ENCODE measurements at places on chromosomes 2 and 18.
A peak's percentile ranks its signal among the peaks of the same experiment; 100 is the strongest.

- DNase-seq: peak; percentile 31
These were observed 147.0 kb downstream of the PPP1R1C start for GRCh38 chr2:182132605-182133004.

- DNase-seq: no peak
These were observed 100.2 kb upstream of the CDC42EP3 start for GRCh38 chr2:37771600-37772088.

GRCh38 chr18:22813648-22814328 lies 119.3 kb upstream of the RBBP8 start:
- peak; percentile 43 for DNase-seq

GRCh38 chr2:217481577-217481976 lies 521.2 kb downstream of the TNS1 start:
- DNase-seq: no peak

GRCh38 chr2:240970816-240971215 lies 27.6 kb upstream of the SNED1 start:
- no peak for DNase-seq

GRCh38 chr2:232838406-232838874 lies 31.6 kb upstream of the SNORC start:
- DNase-seq: peak; percentile 78

DNA sequence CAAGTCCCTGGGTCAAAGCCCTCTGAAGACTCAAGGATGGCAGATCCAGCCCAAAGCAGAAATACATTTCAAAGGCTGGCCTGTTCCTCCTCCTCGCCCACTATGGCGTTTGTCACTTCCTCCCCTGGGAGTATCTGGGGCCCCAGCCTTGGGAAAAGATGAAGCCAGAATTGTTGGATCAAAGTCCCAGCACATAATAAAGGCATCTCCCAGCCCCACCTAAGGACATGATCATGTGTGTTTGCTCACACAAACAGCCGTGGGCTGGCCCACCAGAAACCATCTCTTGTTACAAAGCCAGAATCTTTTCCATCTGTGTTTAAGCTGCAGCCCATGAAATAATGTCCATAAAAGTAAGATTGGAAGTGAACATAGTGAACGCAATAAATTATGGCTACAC lies 50.1 kb upstream of the HAAO start:
- DNase-seq: no peak

- no peak for DNase-seq
These were observed 218.2 kb downstream of the CDCA7 start for GRCh38 chr2:173572848-173573247.

DNA sequence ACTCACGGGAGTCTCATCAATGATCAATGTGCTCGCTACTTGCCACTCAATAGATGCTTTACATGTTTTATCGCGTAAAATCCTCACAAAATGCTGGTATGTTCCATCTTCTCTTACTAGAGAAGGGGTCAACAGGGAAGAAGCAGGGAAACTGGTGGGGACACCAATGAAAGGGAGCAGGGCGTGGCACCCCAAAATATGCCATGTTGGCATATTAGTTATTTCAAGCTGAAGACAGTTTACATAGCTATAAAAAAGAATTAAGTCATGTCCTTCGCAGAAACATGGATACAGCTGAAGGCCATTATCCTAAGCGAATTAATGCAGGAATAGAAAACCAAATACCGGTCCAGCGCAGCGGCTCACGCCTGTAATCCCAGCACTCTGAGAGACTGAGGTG lies 8.1 kb upstream of the ZNF236 start:
- no peak for DNase-seq

DNA sequence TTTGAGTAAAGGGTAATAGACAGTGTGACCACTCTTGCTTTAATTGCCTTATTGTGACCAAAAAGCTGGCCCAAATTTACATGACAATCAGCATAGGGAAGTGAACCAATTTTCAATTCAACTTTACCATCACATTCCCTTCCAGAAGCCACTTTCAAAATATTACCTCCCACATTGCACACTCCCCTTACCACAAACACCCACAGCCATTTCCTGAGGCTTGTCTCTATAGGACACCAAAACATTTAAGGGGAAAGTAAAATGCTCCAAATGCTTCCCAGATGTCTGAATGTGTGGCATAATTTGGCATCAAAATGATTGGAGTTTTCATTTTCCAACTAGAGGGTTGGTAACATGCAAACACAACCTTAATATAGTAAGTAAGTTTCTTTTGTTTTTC lies 616.1 kb downstream of the SLC4A3 start:
- DNase-seq: no peak

- DNase-seq: no peak
These were observed 99.6 kb downstream of the SGPP2 start for GRCh38 chr2:222523783-222524544.

- DNase-seq: peak; percentile 36
These were observed 999.7 kb upstream of the LRRTM1 start for GRCh38 chr2:81304154-81304830.

- no peak for DNase-seq
These were observed 140.7 kb downstream of the LDLRAD4 start for GRCh38 chr18:13359210-13359609.

GRCh38 chr18:39348757-39349156 lies 1783.2 kb upstream of the CELF4 start:
- DNase-seq: no peak

GRCh38 chr2:47490406-47490805 lies 87.5 kb downstream of the MSH2 start:
- DNase-seq: no peak

DNA sequence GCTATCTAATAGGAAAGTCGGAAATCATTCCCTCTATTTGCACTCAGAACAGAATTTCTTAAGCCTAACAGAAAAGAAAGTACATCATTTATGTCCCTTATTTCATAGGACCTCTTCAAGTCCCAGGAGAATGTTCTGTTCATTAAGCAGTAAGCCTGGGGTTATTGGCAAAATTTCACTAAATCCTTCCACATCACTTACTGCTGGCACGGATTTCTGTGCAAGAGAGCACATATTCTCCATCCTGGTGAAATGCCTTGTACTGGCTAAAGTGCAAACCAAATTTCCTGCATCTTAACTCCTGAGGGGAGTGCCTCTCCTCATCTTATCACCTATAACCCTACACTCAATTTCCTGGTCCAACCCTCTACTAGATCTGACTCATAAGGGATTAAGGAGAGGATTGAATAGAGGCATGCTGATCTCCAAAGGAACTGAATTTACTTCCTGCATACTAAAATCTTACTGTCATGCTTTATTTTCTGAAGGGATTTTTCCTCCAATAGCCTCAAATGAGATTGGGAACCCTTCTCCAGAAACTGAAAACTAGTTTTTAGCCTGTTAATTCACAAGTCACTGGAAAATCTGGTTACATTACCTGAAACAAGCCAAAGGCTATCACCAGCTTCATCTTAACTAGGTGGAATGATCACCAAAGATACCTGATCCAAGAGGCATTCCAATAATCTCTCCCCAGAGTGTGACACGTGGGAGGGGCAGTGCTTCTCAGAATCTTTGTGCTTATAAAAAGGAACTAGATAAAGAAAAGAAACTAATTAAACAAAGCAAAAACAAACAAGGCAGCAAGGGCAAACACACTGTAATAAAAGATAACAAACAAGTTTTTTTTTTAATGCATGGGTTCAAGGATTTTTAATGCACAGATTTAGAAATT lies 311.1 kb downstream of the NR4A2 start:
- no peak for DNase-seq

GRCh38 chr2:151728804-151729414 lies 5.4 kb downstream of the NEB start:
- no peak for DNase-seq

DNA sequence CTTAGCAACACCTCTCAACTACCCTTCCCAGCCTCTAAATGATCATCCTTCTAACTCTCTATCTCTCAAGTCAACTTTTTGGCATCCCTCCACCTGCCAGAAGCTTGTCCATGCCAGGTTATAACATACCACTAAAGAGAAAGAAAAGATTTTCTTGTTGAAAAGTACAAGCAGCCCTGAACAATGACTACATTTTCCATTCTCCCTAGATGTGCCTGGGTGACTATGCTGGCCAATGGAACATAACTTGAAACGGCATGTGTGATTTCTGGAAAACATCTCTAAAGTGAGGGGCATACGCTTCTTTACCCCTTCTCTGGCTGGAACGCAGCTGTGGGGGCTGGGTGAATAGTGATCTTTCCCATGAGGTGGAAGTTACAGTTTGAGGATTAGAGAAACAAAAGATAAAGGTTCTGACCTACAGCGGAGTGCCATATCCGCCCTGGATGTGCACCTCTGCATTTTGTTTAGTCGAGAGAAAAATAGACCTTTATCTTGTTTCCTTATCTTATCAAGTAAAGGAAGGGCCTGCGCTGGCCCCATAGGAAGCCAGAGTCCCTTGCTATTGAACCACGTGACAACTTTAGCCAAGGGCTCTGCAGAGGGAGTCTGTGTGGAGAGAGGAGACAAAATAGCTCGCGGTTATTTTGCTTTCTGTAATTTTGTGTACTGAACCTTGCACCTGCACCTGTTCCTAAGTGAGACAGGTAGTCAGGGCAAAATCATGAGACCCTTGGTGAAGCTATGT lies 436.8 kb downstream of the TGIF1 start:
- DNase-seq: no peak

DNA sequence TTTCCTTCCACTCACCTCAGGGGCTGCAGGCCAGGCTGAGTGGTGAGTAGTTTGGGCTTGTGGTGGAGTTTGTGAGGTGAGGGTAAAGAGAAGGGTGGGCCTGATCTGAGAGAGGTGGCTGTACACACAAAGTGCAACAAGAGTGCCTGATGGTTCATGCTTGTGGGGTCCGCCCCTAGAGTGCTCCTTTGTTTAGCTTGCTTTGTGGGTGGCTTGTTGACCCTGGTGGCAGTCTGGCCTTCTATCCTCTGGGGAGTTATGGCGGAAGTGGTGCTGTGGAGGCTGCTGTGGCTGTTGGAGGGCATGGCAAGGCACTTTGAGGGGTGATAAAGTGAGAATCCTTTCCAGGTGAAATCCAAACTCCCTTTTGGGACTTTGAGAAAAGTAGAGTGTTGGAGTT lies 10.6 kb downstream of the UBE2F start:
- no peak for DNase-seq

DNA sequence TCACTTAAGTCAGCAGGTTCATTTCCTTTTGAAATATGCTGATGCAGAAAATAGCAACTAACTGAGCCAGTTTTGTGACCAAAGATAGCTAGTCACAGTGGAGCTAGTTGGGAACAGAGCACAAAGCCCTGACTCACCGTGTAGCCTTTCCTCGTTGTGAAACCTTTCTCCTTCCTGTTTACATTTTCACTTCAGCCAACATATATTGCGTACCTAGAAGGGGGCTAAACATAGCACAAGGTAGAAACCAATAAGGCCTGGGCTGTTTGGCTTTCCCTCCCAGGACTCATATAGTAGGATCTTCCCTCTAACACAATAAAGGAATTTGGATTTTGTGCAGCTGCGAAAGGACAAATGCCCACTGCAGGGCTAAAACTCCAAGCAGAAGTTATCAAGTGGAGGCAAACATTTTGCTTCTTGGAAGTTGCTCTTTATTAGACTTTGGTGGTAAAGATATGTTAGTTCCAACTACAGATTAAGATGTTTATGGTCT lies 24.5 kb upstream of the LPIN2 start:
- DNase-seq: no peak

GRCh38 chr2:197514754-197515153 lies 1.1 kb upstream of the MOB4 start:
- DNase-seq: peak; percentile 29

- no peak for DNase-seq
These were observed 36.6 kb downstream of the GLI2 start for GRCh38 chr2:120772261-120772660.

DNA sequence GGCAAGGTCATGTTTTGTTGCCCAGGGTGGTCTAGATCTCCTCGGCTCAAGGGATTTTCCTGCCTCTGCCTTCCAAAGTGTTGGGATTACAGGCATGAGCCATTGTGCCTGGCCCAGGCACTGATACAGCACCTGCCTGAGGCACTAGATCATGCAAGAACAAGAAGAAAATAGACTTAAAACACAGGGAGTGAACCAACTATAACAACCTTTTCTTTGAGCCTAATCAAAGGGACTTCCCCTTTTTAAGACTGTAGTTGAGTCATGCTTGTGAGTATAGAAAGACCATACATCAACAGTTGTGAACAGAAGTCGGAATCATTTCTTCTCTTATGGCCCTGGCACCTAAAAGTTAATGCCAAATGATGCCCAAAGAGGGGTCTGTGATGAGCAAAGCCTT lies 47.9 kb upstream of the MAPRE2 start:
- DNase-seq: no peak

- DNase-seq: no peak
These were observed 145.1 kb upstream of the CCDC195 start for GRCh38 chr2:224861266-224861665.

GRCh38 chr2:231696004-231696367 lies 12.3 kb upstream of the PTMA start:
- no peak for DNase-seq

GRCh38 chr18:74972354-74972753 lies 236.6 kb downstream of the PTGR3 start:
- DNase-seq: no peak

DNA sequence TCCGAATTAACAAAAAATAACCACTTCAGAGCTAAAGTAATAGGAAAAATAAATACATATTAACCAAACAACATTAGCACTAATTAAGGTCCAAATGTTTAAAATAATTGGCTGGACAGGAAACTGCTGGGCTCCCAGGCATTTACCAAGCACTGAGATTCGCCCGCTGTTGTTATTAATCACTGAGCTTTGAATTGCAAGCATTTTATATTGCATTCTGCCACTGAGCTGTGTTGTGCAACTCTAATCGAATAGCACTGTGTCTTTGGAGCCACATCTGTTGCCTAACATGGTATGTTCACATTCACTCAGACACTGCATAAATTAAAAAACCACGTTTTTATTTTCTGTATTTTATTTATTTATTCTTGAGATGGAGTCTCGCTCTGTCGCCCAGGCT lies 88.9 kb downstream of the SOWAHC start:
- DNase-seq: no peak

- no peak for DNase-seq
These were observed 27.0 kb downstream of the ENOSF1 start for GRCh38 chr18:685438-685837.

DNA sequence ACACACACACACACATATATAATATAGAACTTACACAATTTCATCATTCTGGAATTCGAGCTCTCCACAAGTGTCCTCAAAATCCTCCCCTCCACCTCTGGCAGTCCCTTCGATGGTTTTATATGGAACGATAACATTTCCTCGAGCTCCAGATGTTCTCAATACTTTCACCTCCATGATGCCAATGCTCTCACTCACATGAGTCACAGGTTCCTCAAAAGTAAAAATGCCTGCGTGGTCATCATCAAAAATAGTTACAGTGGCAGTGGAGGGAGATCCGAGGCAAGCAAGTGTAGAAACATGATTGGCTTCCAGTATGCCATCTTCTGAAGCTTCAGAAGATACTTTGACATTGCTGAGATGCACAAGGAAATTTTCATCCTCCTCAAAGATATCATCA lies 23.5 kb downstream of the SLC8A1 start:
- no peak for DNase-seq

DNA sequence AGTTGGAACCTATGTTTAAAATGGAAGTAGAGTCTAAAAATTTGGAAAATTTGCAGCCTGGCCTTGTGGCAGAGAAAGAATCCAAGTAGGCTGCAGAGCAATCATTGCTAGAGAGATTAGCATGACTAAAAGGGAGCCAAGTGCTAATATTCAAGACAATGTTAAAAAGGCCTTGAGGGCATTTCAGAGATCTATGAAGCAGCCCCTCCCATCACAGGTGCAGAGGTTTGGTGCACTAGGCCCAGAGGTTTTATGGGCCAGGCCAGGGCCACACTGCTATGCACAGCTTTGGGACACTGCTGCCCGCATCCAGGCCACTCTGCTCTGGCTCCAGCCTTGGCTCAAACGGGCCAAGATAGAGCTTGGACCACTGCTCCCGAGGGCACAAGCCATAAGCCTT lies 6.7 kb upstream of the IL1A start:
- DNase-seq: no peak

GRCh38 chr2:224178056-224178455 lies 139.0 kb upstream of the SERPINE2 start:
- no peak for DNase-seq
